ENCODE measurements at places on chromosomes 4 and X.

DNA sequence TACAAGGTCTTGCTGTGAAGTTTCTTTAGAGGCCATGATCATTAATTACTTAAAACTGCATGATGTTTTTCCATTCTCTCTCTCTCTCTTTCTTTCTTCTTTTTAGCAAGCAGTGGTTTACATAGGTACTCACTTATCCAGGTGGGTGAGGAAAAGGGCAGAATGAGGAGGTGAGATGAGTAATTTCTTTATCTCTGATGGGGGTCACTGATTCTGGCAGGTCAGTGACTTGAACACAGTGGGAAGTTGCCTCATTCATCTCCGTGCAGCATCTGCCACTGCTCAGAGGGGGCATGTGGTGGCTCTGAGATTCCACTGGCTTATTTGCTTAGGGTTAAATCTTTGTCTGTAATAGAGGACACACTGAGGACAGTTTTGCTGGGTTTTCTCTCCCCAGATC, 62.6 kb downstream of the FAM114A1 start:
- no peak for DNase-seq

- DNase-seq, result no peak
Observed at GRCh38 chr4:153553819-153554170, 87.6 kb downstream of the TMEM131L start.

DNA sequence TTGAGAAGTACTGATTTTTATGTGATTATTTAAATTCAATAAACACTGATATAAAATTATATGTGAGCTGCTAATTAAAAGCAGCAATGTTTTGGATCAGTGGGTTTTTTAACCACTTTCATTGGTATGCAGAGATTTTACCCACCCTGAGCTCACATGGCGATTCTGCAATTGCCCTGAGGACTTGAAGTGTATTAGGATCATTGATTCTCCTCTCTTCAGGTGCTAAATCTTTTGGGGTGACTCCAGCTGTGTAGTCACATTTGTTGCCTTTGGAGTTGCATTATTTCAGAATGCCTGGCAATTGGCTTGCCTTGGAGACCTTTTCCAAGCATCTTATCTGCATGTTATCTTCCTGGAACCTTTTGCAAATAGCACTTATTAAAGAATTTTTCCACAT, 51.3 kb downstream of the UGT8 start:
- DNase-seq, result no peak

- peak; percentile 82 for DNase-seq
Observed at GRCh38 chr4:112516471-112517066, 589 bp upstream of the NEUROG2 start.

- no peak for DNase-seq
Observed at GRCh38 chr4:108080747-108081146, 88.0 kb downstream of the LEF1 start.

DNA sequence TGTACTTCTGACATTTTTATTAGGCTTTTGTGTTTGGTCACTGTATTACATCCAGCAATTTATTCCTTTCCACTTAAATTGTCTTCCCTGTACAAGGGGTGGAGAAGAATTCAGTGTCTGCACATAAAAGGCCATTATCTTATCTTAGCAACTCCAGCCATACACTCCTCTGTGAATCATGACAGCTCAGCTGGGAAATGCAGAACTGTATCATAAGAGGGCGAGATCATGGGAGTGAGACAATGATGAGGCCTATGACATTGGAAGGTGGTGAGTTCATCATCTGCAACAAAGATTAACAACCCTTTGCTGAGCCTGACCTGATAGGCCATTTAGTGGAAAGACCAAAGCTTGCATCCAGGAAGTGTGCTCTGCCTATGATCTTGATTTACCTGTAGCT, 33.3 kb downstream of the SLIT2 start:
- no peak for DNase-seq
